Stimulated activated CD8-positive, alpha-beta memory T cell treated with anti-CD3 and anti-CD28 coated beads, Interleukin-4, amount 100 ng/mL, for 48 hours (primary cell): ENCODE measurements at places on chromosomes 3 and 15.

- DNase-seq, result no peak
Measured at GRCh38 chr3:53978386-53978785, 86.7 kb upstream of the SELENOK start.

GRCh38 chr15:41827880-41828806 lies at the start of gene JMJD7:
TSS of gene JMJD7 (plus strand) at chr15:41828092. CDS start at chr15:41828125, 33 bp downstream.
- peak; percentile 99 for DNase-seq

DNA sequence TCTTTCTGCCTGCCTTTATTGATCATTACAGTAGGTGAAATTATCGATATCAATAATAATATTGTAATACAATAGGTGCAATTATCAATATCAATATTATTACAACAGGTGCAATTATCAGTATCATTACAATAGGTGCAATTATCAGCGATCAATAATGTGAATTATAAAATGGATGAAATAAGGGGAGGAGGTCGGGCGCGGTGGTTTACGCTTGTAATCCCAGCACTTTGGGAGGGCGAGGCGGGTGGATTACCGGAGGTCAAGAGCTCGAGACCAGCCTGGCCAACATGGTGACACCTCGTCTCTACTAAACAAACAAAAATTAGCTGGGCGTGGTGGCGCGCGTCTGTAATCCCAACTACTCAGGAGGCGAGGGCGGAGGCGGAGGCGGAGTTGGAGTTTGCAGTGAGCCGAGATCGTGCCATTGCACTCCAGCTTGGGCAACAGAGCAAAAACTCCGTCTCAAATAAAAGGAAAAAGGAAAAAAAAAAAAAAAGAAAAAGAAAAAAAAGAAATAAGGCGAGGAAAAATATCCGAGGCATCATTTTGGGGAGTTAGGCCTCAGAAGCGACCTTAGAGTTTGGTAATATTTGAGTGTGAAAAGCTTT lies 611 bp upstream of the BNIP2 start:
- DNase-seq, result peak; percentile 73

- no peak for DNase-seq
Measured at GRCh38 chr3:29064085-29064484, 216.8 kb upstream of the RBMS3 start.

DNA sequence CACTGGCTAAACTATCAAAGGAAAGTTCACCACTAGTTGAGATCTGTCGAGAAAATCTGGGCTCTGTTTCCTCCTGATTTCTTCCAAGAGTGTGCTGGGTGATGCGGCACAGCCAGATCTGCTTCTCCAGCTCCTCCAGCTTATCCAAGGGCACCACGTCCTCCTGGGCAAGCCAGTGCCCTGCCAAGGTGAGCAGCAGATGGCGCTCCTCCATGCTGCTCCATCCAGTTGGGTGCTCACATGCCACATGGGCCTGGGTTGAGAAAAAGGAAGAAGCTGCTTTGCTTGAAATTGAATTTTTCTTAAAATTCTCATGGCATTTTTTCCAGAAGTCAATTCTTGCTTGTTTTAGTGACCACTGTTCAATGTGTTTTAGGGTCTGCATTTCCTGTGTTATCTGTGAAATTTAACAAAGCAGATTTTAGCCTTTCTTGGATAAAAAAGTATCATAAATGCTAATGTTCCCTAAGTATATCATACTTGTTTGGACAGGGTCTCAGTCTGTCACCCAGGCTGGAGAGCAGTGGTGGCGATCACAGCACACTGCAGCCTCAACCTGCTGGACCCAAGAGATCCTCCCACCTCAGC lies 47.3 kb downstream of the EIF3J start:
- DNase-seq, result peak; percentile 70

GRCh38 chr3:3107181-3107580 lies 3.0 kb downstream of the IL5RA start:
- no peak for DNase-seq
